Fibroblast of skin of abdomen (primary cell): ENCODE measurements at places on chromosomes 2 and 18.

- no peak for DNase-seq
These were observed 135.2 kb upstream of the NFATC1 start for GRCh38 chr18:79260510-79260909.

- no peak for DNase-seq
These were observed 14.5 kb downstream of the SH3RF3 start for GRCh38 chr2:109143214-109144187.

DNA sequence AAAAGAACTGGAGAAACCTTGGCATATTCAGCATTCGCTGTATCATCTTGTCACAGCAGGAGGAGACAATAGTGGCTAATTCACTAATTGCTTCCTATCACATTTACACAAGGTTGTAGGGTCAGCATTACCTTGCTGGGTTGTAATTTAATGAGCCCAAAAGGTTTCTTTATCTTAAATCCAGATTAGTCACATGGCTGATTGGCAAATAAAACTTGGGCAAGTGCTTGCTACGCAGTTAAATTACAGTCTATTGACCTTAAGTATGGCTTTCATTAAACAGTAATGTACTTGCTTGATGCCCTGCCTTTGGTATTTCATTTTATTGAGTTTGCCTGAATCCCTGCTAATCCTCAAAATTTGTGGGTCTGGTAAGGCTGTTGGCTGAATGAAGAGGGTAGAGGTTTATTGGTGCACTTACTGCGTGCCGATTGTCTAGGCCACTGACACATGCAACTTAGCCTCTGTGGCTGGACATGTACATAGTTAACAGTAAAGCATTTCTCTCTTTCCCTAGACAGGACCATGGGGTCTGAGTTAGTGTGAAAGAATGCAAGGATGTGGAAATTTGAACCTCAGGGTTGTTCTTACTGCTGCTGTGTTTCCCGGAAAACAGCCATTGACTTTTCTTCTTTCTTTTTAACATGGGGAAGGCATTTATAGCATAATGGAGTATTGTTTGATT lies 34.3 kb downstream of the FMNL2 start:
- peak; percentile 92 for DNase-seq

GRCh38 chr2:208354964-208355381 lies 51.6 kb upstream of the PTH2R start:
- DNase-seq: no peak

GRCh38 chr2:27249891-27250651 lies 12.8 kb downstream of the SLC30A3 start:
- DNase-seq: peak; percentile 29
